ENCODE measurements at places on chromosomes 4 and X.

GRCh38 chr4:176752191-176752749 lies 40.5 kb downstream of the VEGFC start:
- no peak overlapping the region for H3K27ac ChIP-seq
- H3K27me3 ChIP-seq, result no peaks in the 10 kb centered on the region
- no peak for DNase-seq

- no peak for DNase-seq
- H3K4me3 ChIP-seq, result no peak overlapping the region
- no peak overlapping the region for H3K27ac ChIP-seq
- peaks cover 20% of the 10 kb centered on the region for H3K36me3 ChIP-seq
- no peaks in the 10 kb centered on the region for H3K27me3 ChIP-seq
Observed at GRCh38 chr4:168994958-168995357, 15.1 kb downstream of the CBR4 start.

DNA sequence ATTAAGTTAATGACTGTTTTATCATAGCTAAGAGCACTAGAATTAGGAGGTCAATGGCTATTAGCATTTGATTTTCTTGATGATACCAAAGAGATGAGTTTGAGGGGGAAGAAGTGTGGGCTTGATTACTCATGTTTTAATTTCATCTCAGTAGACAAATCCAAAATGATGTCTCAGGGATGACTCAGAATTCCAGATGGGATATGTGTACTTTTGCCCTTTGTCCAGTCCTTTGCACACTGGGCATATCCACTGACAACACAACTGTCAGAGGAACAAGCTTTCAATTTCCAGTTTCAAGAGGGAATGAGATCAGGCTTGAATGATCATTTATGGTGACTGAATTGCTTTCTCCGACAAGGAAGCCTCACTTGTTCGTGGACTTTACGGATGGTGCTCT lies 325.3 kb upstream of the FTHL17 start:
- H3K4me3 ChIP-seq, result no peak overlapping the region
- no peaks in the 10 kb centered on the region for H3K27me3 ChIP-seq
- no peak for DNase-seq
- H3K27ac ChIP-seq, result no peak overlapping the region
- H3K36me3 ChIP-seq, result no peaks in the 10 kb centered on the region

GRCh38 chrX:73126240-73126639 lies 46.9 kb upstream of the PABPC1L2A start:
- H3K27ac ChIP-seq, result no peak overlapping the region
- no peak for DNase-seq
- no peaks in the 10 kb centered on the region for H3K27me3 ChIP-seq
- no peaks in the 10 kb centered on the region for H3K4me1 ChIP-seq
- H3K36me3 ChIP-seq, result no peaks in the 10 kb centered on the region

- peaks cover 37% of the 10 kb centered on the region for H3K36me3 ChIP-seq
- no peak for DNase-seq
- no peak overlapping the region for H3K27ac ChIP-seq
- H3K27me3 ChIP-seq, result no peaks in the 10 kb centered on the region
- H3K4me1 ChIP-seq, result peaks cover 26% of the 10 kb centered on the region
Observed at GRCh38 chr4:47567511-47567910, 82.4 kb downstream of the ATP10D start.

GRCh38 chr4:54961357-54961975 lies 163.9 kb downstream of the KDR start:
- DNase-seq, result no peak
- no peak overlapping the region for H3K27ac ChIP-seq
- H3K4me3 ChIP-seq, result no peak overlapping the region
- no peaks in the 10 kb centered on the region for H3K4me1 ChIP-seq
- no peaks in the 10 kb centered on the region for H3K36me3 ChIP-seq
- no peaks in the 10 kb centered on the region for H3K27me3 ChIP-seq

DNA sequence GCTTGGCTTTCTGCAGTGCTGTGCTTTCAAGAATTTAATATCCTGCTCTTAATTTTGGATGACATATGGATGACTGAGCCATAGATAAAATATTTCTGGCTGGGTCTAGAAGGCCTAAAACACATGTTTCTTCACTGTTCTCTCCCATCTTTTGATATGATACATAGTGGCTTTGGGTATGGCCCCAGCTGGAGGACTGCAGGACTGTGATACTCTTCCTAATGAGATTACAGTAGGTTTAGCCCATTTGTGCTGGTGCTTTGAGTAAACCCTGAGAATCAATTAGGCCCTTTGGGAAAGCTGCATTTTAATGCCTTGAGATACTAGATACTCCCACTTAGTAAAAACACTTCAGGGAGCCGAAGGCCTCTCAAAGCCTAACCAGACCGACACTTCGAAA lies 38.0 kb downstream of the KIT start:
- no peak overlapping the region for H3K4me3 ChIP-seq
- no peak for DNase-seq
- no peaks in the 10 kb centered on the region for H3K36me3 ChIP-seq
- no peak overlapping the region for H3K27ac ChIP-seq
- no peaks in the 10 kb centered on the region for H3K4me1 ChIP-seq

- no peaks in the 10 kb centered on the region for H3K36me3 ChIP-seq
- DNase-seq, result no peak
- no peaks in the 10 kb centered on the region for H3K27me3 ChIP-seq
Observed at GRCh38 chrX:115337491-115338144, 48.1 kb downstream of the LUZP4 start.

DNA sequence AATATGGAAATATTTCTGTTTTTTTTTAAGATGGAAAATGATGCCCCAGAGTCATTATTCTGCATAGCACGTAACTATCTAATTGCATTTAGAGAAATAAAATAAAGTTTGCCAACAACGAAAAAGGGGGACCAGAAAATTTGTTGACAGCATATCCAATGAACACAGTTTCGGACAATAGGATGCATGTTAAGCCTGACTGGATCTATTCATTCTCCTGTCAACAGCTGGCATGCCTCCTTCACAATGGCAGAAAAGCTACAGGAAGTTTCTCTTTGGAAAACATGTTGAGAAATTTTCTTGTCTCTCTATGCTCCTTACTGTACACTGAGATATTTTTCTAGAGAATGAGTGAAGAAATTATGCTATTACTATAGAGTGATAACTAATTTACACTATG lies 262.5 kb downstream of the GRID2 start:
- no peaks in the 10 kb centered on the region for H3K36me3 ChIP-seq
- no peaks in the 10 kb centered on the region for H3K4me1 ChIP-seq
- H3K27ac ChIP-seq, result no peak overlapping the region
- DNase-seq, result no peak
- H3K27me3 ChIP-seq, result no peaks in the 10 kb centered on the region
- H3K4me3 ChIP-seq, result no peak overlapping the region

DNA sequence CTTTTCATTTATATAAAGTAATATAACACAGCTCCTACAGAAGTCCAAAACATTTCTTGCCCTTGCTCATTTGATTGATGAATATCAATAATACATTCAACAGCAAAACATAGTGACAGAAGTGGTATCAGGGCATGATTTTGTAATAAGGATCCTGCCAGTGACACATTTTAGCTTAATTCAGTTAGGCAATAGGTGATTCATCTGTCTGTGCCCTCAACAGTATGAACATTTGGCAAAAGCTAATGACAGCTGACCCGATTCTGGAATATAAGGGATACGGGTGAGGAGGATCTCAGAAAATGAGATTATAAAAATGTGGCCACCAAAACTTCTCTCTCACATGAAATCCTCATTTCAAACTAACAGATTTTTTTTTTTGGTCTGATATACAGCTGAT lies 294.0 kb downstream of the CAMK2D start:
- no peaks in the 10 kb centered on the region for H3K27me3 ChIP-seq
- no peak overlapping the region for H3K27ac ChIP-seq
- H3K4me3 ChIP-seq, result no peak overlapping the region
- DNase-seq, result no peak
- H3K36me3 ChIP-seq, result no peaks in the 10 kb centered on the region

- no peaks in the 10 kb centered on the region for H3K36me3 ChIP-seq
- no peaks in the 10 kb centered on the region for H3K27me3 ChIP-seq
- DNase-seq, result no peak
- H3K27ac ChIP-seq, result no peak overlapping the region
Observed at GRCh38 chr4:20592663-20593062, 107.6 kb upstream of the PACRGL start.

DNA sequence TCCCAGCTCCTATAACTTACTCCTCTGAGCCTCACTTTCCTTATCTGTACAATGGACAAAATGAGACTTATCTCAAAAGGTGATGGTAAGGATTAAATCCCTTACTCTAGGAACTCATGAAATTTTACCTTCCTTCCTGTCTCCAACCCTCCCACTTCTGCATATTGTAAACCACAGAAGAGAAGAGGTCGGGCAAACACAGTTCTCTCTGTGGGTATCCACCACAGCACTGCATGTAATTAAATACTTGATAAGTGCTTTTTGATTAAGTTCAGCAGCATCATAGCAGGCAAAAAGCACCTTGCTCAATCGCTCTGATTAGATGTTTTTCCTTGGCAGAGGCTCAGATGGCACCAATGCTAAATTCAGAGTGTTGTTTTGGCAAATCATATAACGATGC lies 17.3 kb upstream of the TMEM192 start:
- H3K27me3 ChIP-seq, result peaks cover 4% of the 10 kb centered on the region
- no peaks in the 10 kb centered on the region for H3K36me3 ChIP-seq
- no peaks in the 10 kb centered on the region for H3K4me1 ChIP-seq

GRCh38 chr4:124423160-124423559 lies 289.4 kb downstream of the ANKRD50 start:
- no peak for DNase-seq
- no peak overlapping the region for H3K4me3 ChIP-seq
- no peaks in the 10 kb centered on the region for H3K36me3 ChIP-seq
- no peaks in the 10 kb centered on the region for H3K27me3 ChIP-seq
- H3K4me1 ChIP-seq, result no peaks in the 10 kb centered on the region
- H3K27ac ChIP-seq, result no peak overlapping the region

DNA sequence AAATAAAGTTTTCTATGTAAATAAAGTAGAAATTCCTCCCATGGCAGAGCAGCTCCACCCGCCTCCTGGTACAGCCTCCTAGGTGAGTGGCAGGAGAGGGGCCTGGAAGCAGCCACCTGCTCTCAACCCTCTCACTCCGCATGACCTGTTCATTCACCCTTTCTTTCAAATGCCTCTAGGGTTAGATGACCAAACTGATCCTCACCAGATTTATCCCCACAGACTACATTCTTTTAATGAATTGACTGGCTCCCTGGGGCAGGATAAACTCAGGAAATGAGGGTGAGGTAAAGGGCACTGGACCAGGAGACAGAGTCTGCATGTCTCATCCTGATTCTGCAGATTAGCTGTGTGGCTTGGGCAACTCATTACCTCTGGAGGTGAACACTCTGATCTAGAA lies 32.6 kb upstream of the NKX6-1 start:
- H3K4me3 ChIP-seq, result no peak overlapping the region
- no peaks in the 10 kb centered on the region for H3K36me3 ChIP-seq
- no peaks in the 10 kb centered on the region for H3K27me3 ChIP-seq
- DNase-seq, result no peak
- peaks cover 15% of the 10 kb centered on the region for H3K4me1 ChIP-seq

- no peaks in the 10 kb centered on the region for H3K36me3 ChIP-seq
- H3K4me3 ChIP-seq, result no peak overlapping the region
- no peak for DNase-seq
- H3K27ac ChIP-seq, result no peak overlapping the region
Observed at GRCh38 chrX:132184871-132185270, 34.4 kb downstream of the RAP2C start.

DNA sequence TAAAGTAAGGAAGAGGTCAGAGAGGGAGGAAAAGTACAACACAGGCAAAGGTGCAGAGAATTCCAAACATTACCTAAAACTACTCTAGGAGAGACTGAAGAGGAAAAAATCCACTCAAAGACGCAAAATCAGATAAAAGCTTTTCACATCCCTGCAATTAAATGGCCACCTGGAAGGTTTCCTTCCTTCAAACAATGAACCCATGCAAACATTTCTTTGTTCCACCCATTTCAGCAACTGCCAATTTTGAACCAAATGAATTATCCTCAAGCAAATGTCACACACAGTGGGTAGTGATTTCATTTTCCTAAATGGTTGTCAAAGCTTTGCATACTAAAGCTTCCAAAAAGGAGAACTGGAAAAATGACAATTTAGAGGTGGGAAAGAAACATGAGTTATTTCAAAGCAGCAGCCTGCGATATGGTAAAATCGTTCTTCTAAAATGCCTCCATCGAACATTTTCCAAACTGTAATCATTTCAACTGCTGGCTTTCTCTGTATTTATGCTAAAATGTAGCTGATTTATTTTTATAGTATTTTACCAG lies 45.0 kb downstream of the APBB2 start:
- no peak overlapping the region for H3K4me3 ChIP-seq
- H3K4me1 ChIP-seq, result no peaks in the 10 kb centered on the region
- H3K27me3 ChIP-seq, result no peaks in the 10 kb centered on the region
- DNase-seq, result no peak

DNA sequence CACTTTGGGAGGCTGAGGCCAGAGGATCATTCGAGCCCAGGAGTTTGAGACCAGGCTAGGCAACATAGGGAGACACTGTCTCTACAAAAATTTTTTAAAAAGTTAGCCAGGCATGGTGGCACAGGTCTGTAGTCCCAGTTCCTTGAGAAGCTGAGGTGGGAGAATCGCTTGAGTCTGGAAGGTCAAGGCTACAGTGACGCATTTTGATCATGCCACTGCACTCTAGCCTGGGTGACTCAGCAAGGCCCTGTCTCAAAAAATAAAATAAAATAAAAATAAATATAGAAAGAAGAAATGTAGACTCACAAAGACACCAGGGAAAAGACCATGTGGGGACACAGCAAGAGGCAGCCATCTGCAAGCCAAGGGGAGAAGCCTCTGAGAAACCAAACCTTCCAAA lies 42.3 kb upstream of the SLC7A3 start:
- H3K4me3 ChIP-seq, result no peak overlapping the region
- H3K27ac ChIP-seq, result no peak overlapping the region
- DNase-seq, result no peak
- H3K4me1 ChIP-seq, result no peaks in the 10 kb centered on the region

DNA sequence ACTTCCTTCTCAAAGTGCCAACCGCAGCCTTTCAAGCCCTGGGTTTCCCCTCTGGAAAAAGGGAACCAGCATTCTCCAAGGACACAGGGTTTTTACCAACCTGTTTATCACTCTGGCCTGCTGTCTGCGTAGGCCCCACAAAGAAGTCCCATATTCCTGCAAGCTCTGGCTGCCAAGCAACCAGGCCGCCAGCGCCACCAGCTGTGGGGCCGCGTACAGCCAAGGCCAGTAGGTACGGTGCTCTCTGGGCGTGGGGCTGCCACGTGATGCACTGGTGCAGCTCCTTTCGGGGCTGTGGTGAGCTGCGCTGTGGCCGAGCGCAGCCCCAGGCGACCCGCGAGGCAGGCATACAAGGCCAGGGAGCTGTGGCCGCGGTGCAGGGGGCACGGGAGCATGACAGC lies 22.1 kb downstream of the LUZP4 start:
- H3K27ac ChIP-seq, result no peak overlapping the region
- no peak for DNase-seq
- no peaks in the 10 kb centered on the region for H3K27me3 ChIP-seq
- no peak overlapping the region for H3K4me3 ChIP-seq
- H3K4me1 ChIP-seq, result no peaks in the 10 kb centered on the region
- H3K36me3 ChIP-seq, result no peaks in the 10 kb centered on the region

GRCh38 chrX:10143071-10143983 lies 13.4 kb upstream of the CLCN4 start:
- no peak for DNase-seq
- H3K27me3 ChIP-seq, result no peaks in the 10 kb centered on the region
- H3K4me3 ChIP-seq, result no peak overlapping the region
- H3K36me3 ChIP-seq, result peaks cover 16% of the 10 kb centered on the region
- H3K4me1 ChIP-seq, result no peaks in the 10 kb centered on the region

GRCh38 chr4:1928356-1929239 lies 57.4 kb downstream of the NSD2 start:
- DNase-seq, result no peak
- H3K36me3 ChIP-seq, result peaks cover 88% of the 10 kb centered on the region
- H3K4me1 ChIP-seq, result no peaks in the 10 kb centered on the region
- H3K4me3 ChIP-seq, result no peak overlapping the region
- H3K27ac ChIP-seq, result no peak overlapping the region
